ENCODE measurements at places on chromosomes 5 and 9.

DNA sequence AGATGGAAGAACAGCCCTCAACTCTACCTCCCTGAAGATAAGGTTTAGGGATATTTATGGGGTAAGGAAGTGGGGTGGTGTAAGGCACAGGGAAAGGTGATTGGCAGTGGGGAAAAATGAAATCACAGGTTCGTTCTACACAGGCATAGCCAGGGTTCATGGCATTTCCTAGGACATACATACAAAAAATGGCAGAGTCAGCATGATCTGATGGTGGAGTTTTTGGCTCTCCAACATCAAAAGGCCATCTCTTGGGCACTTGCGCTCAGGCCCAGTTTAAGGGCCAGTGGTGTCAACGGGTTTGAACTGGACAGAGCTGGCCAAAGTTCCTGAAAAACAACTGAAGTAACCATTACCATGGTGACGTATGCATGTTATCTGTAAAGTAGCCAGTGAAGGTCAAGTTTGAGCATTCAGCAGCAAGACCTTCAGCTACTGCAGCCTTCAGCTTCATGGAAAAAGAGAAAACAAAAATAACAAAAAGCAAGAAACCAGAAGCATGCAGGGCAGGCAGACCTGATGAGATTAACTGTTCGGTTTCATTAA is 92.8 kb downstream of the SMARCA2 start:
- DNase-seq = no peak

DNA sequence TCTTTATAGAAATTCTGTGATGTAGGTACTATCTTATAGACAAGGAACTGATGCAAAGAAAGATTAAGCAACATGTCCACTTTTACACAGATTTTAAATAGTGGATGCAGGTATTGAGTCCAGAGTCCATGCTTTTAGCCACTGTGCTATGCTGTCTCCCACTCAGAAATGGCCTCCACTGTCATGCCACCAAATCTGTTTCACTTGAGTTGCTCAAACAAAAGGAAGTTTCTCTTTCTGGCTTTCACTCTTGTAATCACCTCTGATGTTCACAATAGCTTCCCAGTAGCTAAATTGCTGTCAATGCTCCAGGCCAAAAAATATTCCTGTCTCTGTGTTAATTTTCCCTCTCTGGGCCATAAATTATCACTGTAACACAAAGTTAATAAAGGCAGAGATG is 77.0 kb upstream of the RASA1 start:
- no peak for DNase-seq

DNA sequence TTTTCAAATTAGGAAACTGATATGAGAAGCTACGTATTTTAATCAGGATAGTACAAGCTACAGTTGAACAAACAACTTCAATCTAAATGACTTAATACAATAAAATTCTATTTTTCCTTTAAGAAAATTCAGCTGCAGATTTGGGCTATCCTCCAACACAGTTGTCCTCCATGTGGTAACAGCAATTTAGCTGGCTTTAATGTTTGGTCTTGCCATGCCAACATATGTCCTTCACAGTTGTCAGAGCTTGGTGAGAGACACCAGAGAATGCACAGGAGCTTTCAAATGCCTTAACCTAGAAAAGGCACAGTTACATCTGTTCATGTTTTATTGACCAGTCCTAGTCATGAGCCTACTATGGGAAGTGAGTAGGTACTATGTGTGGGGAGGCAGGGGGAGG is 10.8 kb downstream of the FAM174A start:
- peak; percentile 21 for DNase-seq

- no peak for DNase-seq
Measured at GRCh38 chr9:78050421-78050820, 18.8 kb upstream of the GNAQ start.

DNA sequence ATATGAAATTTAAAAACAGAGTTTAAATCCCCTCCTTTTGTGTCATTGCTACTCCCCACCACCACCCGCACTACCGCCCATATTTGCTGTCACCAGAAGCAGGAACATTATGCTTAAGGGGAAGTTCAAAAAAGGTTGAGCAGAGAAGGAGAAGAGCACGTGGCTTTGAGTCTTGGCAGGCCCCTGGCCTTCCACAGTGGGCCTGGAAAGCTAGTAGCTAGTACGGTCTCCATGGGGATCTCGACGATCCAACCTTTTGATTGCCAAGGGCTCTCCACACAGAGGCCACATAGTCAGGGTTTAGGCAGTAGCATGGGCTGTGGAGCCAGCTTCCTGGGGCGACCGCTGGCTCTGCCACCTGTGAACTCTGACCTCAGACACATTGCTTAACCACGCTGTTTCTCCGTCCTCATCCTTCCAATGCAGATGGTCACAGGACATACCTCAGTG is 90.1 kb downstream of the GOLPH3 start:
- DNase-seq = no peak

Measured in right hindlimb (tissue), 1 donor.